ENCODE measurements at places on chromosomes 16 and 17.
A peak's percentile ranks its signal among the peaks of the same experiment; 100 is the strongest.

GRCh38 chr16:31105677-31106213, 2.4 kb upstream of the BCKDK start:
- DNase-seq = peak; percentile 91

- peak; percentile 56 for DNase-seq
Observed at GRCh38 chr16:3215601-3216262, 19.2 kb downstream of the ZNF200 start.

DNA sequence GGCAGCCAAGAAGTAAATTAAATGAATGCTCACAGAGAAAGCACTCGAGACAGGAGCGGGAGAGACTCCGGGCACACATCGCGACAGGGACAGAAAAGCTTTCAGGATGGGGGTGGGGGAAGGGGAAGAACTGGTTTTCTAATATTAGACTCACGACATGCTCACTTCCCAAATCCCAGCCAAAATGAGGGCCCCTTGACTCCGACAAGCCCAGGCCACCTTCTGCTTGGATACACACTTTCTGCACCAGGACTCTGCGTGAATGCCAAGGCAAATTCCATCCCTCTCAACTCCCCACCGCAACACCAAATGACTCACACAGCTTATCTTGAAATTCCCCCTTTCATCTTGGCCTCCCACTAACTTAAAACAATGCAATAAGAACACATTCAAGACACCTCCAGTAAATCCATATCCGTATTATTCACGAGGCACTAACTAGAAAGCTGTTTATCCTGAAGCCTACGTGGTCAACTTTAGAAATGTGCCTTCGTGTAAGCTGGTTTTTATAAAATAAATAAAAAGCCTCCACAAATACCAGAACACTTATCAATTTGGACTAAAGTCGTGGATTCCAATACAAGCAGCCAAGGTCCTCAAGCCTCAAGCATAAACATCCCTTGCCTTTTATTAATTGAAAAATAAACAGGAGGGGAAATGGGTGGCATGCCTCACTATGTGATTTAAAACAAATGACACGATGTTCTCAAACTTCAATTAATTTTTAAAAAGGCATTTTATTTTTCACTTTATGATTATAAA, 46.1 kb downstream of the NXN start:
- DNase-seq = no peak

- DNase-seq = no peak
Observed at GRCh38 chr17:66910651-66911285, 53.7 kb upstream of the CACNG4 start.

DNA sequence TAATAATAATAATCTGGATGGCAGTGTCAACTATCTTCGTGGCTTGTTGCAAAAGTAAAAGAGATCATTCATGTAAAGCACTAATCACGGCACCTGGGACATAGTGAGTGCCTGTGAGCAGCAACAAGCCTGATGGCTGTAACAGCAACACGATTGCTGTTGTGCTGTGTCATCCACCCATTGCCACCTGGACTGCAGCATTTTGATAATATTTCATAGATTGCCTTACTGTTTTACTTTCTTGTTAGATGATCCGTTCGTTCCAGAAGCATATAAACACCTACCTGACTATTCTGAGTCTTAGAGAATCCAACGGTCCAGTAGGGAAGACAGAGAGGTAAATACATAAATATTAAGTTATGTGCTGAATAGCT, 3.1 kb upstream of the MRPS23 start:
- DNase-seq = no peak

Data from activated T-cell treated with anti-CD3 and anti-CD28 coated beads, Interleukin-2, amount 50 U/mL, for 24 hours (primary cell).